ENCODE measurements at places on chromosomes 2 and 18. TPM values are rescaled to one million over a fixed set of nuclear protein-coding genes. Genes with fewer than 3 reads are reported as not detected.

CXXC1 gene
- 25.4 TPM for total RNA-seq

HOXD11 gene
- total RNA-seq = not detected

DNA sequence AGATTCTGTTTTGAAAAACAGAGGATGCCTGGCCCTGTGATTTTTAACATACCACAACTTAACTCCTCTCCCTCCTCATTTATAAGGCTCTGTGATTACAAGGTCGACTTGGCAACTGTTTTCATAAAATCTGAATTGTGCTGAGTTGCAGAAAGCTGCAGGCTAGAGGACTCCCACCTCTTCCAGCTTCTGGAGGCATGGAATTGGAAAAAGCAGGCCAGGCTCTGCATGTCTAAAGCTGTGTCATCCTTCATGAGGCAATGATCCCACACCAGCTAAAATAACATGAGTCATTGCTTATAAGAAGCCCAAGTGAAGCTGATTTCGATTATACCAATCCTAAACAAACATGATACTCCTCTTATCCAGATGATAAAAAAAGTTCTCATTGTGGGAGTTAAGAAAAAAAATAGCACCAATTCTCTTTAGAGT is 11.7 kb downstream of the ARHGAP28 start:
- DNase-seq = peak; percentile 91

DNA sequence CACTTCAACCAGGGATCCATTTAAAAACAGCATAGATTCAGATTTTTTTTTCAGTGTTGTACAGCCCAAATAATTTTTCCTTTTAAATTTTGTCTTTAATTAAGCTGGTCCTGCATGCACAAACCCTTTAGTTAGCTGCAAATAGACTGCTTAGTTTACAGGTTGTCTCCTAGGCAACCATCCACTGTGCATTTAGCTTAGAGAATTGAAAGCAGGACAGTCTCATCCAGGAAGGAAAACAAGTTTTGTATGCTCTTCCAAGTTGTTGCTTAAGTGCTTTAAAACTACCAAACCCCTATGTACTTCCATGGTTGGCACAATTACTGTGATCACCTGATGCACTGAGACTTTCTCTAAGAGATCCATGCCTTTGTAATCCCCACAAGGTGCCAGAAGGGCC is at the start of gene MAP3K19:
TSS of gene MAP3K19 (minus strand) at position 148 of the 400 bp plus-strand sequence. CDS start 22,800 bp downstream, outside the sequence.
- DNase-seq = no peak

- DNase-seq = no peak
These were observed 89.3 kb downstream of the TRIP12 start for GRCh38 chr2:229832510-229832898.

GRCh38 chr2:238433941-238434845 is 7.5 kb downstream of the ASB1 start:
- DNase-seq = peak; percentile 80

- DNase-seq = no peak
These were observed 34.0 kb downstream of the CCNT2 start for GRCh38 chr2:134952608-134953007.

Data from PC-3 (cell line).